ENCODE measurements at places on chromosomes 1 and 21.
A peak's percentile ranks its signal among the peaks of the same experiment; 100 is the strongest.

- DNase-seq: peak; percentile 22
These were observed 39.7 kb downstream of the BACE2 start for GRCh38 chr21:41207401-41208375.

- no peak for DNase-seq
These were observed 100.0 kb downstream of the ELAVL4 start for GRCh38 chr1:50208756-50209155.

- no peak for DNase-seq
These were observed 110.1 kb downstream of the ERG start for GRCh38 chr21:38388203-38388602.

GRCh38 chr1:39957299-39958015, 2.5 kb downstream of the MFSD2A start:
- no peak for DNase-seq

DNA sequence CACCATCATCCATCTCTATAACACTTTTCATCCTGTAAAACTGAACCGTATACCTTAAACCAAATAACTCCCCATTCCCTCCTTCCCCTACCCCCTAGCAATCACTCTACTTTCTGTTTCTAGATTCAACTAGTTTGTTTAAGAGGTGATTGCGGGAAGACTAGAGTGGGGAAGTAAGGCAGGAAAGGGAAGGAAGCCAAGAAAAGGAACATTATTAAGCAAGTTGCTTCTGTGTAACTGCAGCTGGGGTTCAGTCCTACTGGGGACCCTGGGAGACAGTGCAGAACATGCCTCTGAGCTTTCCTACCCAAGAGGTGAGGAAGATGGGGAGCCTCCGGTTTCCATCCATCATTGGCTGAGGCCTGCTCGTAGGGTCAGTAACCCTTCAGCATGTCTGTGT, 28.9 kb upstream of the H3-3A start:
- DNase-seq: no peak

- DNase-seq: no peak
These were observed 2.5 kb upstream of the TAF13 start for GRCh38 chr1:109078317-109078716.

- DNase-seq: no peak
These were observed 156.3 kb downstream of the DHRS3 start for GRCh38 chr1:12461754-12462153.

GRCh38 chr1:119647228-119647733, 785 bp downstream of the ZNF697 start:
- no peak for DNase-seq

- peak; percentile 63 for DNase-seq
These were observed 20.7 kb upstream of the DNASE2B start for GRCh38 chr1:84377480-84378095.

DNA sequence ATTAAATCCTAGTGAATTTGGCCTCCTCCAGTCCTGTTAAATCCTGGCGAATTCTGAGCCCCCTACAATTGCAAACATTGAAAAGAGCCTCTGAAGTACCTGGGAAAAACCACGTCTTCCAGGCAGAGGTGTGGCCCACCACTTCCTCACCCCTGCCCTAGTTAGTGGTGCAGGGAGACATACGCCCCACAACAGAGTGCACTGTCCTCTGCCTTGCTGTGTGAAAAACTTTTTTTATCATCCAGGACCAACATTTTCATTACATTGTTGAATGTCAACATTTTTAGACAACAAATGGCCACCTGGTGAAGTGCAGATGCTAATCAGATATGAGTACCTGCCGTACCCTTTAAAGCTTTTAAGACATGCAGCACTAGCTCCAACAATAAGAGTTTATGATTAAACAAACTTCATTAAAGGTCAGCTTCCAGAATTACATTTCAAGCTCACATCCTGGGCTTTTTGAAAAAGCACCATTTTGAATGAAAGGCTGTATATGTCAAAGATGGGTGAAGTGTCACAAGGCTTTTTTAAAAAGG, 13.6 kb upstream of the TMPRSS2 start:
- no peak for DNase-seq

GRCh38 chr1:87176514-87176913, 152.2 kb upstream of the LMO4 start:
- DNase-seq: no peak

- DNase-seq: no peak
These were observed 246.2 kb upstream of the ADGRL2 start for GRCh38 chr1:81554534-81554933.

DNA sequence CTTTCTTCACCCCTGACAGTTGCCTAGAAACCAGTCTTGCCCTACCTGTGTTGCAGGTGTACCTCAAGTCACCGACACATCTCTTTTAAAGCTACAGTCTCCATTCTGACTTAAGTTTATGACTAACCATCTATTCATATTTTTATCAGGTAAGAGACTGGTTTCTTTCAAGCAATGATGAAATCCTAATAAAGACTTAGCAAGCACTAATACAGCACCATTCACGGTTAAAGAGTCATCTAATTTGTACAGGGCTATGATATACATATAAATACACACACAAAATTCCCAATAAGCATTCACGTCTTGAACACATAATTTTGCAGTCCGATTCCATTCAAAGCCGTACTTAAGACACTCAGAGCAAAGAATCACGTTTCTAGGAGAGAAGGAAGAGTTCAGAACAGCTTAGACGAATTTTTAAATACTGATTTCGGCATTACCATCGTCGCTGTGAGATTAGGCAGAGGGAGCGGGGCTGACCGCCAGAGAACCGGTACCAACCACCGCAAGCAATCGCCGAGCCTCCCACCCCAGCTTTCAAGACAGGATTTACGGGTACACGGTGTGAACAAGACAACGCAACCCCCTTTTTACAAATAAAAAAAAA, 943 bp downstream of the ERRFI1 start:
- DNase-seq: peak; percentile 33

- DNase-seq: peak; percentile 92
These were observed 16.3 kb upstream of the SARS1 start for GRCh38 chr1:109197158-109198042.

- DNase-seq: no peak
These were observed 96.3 kb downstream of the PLPP3 start for GRCh38 chr1:56483104-56483503.

DNA sequence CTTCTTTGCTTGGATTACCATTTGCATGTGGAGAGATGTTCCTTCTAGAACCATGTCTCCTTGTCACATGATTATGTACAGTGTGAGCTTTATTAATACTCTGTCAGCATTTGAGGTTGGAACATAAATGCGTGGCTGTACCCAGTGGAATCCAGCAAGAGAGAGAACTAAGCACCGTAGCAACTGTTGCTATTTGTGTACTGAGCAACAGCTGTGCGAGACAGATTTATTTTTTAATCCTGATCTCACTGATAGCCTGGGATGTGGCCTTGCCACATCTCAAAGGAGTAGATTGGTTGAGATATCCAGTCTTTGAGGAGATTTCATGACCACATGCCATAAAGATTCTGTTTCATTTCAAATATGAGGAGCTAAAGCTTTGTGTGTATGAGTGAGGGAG, 43.4 kb downstream of the KIF1B start:
- peak; percentile 98 for DNase-seq

DNA sequence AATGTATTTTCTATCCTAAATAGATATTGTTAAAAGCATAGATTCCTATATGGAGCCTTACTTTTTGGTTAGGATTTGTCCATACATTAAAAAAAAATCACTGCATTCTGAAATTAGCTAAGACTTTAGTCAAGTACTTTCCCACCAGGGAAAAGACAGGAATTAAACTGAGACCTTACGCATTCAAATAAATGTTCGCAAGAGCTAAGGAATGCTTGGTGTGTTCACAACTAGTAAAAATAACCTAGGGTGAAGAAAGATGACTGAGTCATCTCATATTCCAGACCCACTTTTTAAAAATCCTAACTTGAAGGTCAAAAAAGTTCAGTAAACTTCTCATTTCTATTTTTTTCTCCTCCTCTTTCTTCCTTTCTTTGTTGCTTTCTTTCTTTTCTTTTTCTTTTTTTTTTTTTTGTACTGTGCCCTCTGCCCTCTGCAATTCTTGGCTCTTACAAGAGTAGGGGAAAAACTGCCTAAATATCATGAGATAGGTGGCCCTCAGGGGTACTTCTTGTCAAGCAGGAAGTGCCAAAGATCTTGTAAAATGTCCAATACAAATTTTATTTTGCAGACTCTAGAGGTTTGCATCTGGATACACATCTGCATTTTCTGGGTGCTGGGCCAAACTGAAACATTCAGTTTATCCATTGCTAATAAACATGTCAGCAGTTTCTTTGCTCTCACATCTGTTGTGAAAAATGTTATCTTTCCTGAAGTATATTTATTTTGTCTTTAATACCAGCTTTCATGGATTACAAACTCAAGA, 121.4 kb upstream of the GORAB start:
- DNase-seq: peak; percentile 91

- DNase-seq: no peak
These were observed 352.4 kb downstream of the LTN1 start for GRCh38 chr21:28640326-28640725.

DNA sequence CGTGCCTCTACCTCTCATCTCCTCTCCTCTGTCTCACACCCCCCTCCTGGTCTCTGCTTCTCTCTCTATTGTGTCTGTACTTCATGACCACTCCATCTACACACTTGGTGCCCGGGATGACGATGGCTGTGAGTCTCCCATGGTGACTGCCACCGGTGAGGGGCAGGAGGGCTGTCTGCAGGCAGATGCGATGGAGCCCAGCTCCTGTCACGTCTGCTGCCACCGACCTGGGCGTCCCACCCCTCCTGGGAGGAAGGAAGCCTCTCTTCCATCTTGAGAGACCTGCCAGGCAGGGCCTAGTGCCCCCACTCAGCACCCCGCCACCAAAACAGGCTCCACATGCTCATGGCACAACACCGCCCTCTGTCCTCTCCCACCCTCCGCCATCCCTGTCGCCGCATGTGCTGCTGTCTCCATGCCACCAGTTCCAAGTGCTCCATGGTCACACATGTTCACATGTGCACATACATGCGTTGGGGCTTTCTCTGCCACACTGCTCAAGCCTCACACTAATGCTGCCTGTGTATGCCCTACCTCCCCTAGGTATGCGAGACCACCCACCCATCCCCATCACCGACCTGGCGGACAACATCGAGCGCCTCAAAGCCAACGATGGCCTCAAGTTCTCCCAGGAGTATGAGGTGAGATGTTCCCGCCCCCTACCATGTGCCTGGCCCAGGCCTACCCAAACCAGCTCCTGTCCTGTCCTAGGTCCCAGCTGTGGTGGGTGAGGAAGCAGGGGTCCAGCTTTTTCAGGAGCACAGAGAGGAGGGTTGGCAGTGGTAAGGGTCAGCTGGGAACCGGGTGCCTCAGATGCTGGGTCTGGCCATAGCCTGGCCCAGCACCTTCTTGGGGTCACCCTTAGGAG, 36.6 kb upstream of the KDM4A start:
- no peak for DNase-seq

- no peak for DNase-seq
These were observed 278.3 kb downstream of the ZNF648 start for GRCh38 chr1:181783208-181783607.

DNA sequence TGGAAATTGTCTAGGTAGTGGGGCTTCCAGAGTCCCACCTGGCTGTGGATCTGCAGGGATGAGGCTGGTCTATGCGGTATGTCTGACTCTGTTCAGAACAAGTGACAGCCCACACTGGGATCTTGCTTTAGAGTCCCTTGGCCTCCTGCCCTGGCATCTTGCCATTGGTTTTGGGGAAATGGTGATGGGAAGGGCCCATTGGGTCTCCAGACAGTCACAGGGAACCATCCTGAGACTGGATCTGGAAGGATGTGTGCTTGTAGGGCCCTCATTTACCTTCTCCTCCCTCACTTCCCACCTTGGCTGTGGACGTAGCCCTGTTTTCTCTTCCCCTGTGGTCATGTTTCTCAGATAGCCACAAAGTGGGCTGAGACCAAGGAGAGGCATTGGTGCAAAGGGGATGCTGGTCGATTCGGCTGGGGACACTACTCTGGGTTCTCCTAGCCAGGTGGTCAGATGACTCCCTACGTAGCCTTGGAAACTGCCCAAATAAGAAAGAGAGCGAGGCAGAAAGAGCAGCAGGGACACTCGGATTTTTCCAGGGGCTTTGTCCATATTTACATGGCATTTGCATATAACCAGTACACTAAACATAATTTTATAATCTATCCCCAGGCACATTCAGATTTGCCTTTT, 15.1 kb downstream of the SOX13 start:
- DNase-seq: no peak

DNA sequence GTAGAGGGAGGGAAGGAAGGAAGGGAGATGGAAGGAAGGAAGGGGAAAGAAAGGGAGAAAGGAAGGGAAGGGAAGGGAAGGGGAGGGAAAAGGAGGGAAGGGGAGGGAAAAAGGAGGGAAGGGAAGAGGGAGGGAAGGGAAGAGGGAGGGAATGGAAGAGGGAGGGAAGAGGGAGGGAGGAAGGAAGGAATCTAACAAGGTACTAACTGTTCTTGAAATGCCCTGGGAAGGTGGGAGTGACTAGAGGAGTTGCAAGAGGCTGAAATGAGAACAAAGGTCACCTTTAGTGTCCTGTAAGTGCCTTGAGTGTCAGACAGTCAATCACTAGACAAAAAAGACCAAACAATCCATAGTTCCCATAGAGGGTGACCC, 2.3 kb upstream of the ATP2B4 start:
- no peak for DNase-seq

- no peak for DNase-seq
These were observed 21.8 kb downstream of the USP25 start for GRCh38 chr21:15751546-15751945.

- DNase-seq: no peak
These were observed 2.9 kb upstream of the ZNF496 start for GRCh38 chr1:247334378-247335133.

All from fibroblast of villous mesenchyme (primary cell).